EL (cell line): ENCODE measurements at places on chromosomes 4 and X.

DNA sequence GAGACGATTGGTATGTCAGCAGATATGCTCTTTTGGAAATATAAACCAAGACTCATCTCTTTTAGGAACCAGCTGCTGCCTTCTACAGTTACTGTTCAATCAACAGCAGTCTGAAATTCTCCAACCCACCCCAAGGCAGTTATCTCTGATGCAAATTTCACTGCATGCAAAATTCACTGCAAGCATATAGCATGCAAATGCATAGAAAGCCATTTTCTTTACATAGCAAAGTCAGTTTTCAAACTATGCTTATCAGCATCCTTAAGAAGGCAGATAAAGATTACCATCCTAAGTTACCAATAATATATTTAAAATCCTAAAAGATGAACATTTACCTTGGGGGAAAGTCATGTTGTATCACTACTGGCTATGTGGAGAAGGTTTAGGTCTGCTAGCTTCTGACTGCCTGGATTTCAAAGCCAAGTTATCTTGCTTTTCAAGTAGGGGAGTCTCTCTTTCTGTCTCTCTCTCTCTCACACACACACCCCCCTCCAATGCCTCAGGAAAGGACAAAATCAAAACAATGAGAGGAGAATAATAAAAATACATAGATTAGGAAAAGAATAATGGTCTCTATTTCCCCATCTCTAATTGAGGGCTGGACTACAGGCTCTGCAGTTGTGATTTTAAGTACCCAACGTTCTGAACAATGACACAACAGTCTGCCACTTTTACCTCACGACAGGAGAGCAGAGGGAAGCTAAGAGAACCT, 1.5 kb downstream of the NMU start:
- DNase-seq = no peak

- DNase-seq = no peak
These were observed 576.6 kb upstream of the FRG1 start for GRCh38 chr4:189364032-189364449.

GRCh38 chr4:148216866-148217814, 225.1 kb downstream of the NR3C2 start:
- no peak for DNase-seq

DNA sequence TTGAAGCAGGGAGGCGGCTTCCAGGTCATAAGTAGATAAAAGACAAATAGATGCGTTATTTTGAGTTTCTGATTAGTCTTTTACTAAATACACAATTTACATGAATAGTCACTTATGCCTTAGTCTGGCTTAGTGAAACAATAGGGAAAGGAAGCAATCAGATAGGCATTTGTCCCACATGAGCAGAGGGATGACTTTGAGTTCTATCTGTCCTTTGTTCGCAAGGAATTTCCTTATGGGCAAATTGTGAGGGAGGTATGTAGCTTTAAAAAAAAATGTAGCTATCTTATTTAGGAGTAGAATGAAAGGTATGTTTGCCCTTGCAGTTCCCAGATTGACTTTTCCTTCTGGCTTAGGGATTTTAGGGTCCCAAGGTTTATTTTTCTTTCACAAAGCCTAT, 26.3 kb upstream of the ADH1C start:
- no peak for DNase-seq

GRCh38 chrX:15873566-15873965, 19.0 kb upstream of the AP1S2 start:
- DNase-seq = no peak

DNA sequence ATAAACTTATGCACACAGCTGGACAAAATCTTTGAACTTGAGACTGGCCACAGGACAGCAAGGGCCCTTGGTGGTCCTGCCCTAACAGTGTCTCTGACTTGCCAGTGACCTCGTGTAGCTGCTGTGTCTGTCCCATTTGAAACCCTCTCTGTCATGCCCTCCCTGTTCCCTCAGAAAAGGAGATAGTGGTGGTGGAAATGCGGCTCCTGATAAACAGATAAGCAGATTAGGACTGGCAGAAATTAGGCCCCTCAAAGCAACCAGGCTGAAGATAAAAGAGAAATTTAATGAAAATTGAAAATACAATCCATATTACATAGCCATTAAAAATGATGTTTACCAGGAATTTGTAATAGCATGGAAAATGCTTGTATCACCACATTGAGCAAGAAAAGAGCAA, 136.6 kb upstream of the ATP6AP2 start:
- DNase-seq = no peak

DNA sequence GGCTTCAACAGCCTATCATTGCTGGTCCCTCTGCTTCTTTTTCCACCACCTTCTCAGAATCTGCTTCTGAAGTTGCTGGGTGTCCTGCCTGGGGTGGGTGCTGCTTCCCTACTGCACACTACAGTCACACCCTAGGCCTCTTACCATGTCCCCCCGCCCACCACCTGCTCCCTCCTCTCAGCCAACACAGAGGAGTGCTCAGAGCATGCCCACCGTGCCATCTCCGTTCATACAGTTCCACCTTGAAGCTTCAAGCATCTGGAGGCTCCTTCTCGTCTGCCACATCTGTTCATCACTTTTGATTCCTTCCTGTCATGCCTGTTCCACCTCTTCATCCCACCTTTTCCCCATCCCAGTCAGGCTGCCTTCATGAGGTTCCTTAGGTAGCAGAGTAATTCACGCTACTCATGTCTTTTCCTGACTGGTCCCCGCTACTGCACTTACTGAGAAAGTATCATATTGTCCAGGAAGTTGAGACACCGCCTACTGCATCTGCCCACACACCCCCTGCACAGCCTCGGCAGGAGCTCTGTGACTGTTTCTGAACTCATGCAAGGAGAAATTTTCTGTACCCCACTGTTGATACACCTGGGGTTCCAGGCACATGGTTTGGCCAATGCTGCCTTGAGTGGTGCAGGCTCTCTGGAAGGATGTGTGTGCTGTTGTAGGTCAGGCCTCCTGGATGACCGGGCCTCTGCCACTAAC, 39.5 kb downstream of the HADH start:
- no peak for DNase-seq

GRCh38 chr4:112637552-112637866, 566 bp downstream of the LARP7 start:
- no peak for DNase-seq

DNA sequence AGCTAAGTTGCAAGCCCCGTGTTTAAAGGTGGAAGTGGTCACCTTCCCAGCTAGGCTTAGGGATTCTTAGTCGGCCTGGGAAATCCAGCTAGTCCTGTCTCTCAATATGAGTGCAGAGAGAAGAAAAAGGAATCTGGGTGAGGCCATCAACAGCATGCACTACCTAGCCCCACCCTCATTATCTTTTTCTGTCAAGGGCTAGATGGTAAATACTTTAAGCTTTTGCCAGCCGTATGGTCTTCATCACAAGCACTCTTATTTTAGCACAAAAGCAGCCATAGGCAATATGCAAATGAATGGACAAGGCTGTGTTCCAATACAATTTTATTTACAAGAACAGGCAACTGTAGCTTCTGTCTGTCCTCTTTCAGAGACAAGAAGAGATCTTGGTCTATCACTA, 282.9 kb downstream of the ZNF674 start:
- no peak for DNase-seq

DNA sequence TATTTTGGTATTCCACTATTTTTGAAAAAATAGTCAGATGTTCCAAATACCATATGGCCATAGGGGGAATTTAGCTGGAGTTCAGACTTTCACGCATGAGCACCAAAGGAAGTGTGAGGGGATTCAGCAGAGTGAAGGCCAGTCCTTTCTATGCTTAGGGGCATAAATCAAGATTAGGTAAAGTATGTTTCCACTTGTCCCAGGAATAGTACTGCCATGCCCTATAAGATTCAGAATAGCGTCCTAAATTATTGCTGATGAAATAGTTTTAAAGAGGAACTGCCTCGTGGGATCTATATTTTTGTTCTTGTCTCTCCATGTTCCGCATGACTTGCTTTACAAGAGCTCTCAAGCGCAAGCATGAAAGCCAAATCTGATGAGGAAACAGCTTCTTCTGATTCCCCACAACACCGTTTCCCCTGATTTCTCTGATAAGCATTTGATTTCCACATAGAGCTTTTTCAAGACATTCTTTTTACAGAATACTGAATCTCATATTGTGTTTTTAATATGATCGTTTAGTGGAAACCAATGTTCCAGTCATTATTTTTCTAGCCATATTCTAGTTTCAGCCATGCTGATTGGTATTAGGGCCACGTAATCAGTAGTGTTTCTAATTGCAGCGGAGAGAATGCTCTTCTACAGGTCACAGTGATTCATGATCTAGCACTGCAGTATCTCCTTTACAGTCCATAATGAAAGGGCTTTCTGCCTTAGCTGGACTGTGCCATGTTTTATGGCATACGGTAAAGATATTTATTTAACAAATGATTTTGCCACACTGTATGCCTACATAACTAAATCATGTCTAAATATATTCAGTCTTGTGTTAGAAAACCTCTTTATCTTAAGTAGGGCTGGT, 492.3 kb downstream of the CENPC start:
- no peak for DNase-seq

DNA sequence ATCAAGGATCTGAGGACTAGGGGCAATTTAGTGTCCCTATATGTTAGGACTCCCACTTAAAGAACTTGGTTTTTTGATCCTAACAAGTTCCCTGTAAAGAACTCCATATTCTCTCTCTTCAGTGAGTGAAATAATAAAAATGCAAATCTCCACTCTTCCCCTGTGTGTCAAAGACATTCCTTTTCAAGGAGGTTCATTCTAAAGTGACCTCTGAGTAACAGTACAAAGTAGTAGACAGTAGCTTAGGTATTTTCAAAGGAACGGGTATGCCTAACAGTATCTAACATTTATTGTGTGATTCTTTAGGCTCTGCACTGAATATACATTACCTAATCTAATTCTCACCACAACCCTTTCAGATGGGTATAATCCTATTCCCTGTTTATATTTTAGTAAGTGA, 58.4 kb upstream of the SCOC start:
- DNase-seq = no peak

DNA sequence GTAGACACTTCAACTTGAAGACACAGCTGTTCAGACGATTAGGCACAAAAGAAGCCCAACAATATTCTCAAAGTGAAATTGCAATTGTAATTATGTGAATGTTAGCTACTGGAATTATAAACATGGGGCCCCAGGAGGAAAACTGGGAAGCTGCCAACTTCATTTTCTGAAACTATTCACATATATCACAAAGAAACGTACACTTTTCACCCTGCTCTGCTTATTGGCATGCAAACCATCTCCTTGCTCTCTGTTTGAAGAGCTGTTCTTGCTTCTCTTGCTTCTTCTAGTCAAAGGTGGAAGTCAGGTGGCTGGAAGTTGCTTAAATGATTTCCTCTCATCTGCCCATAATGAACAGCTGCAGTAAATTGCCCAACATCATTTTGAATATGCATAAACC, 320.1 kb downstream of the CFAP299 start:
- DNase-seq = no peak

- peak; percentile 65 for DNase-seq
These were observed 20.5 kb downstream of the TRIM61 start for GRCh38 chr4:164956766-164957643.

DNA sequence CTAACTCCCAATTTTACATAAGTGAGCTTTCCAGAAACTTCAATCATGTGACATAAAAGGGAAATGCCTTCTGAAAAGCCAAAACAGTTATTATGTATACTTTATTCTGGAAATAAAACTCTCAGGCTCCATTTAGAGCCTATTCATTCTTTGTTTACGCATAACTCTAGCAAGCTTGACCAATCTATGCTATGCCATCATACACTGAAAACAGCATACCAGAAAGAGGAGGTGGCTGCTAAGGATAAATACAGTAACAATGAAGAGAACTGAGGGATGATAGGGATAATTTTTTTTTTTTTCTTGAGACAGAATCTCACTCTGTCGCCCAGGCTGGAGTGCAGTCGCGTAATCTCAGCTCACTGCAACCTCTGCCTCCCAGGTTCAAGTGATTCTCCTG, 24.4 kb downstream of the CDKL2 start:
- DNase-seq = peak; percentile 1

- peak; percentile 47 for DNase-seq
These were observed 173.7 kb downstream of the AREG start for GRCh38 chr4:74618659-74619058.

DNA sequence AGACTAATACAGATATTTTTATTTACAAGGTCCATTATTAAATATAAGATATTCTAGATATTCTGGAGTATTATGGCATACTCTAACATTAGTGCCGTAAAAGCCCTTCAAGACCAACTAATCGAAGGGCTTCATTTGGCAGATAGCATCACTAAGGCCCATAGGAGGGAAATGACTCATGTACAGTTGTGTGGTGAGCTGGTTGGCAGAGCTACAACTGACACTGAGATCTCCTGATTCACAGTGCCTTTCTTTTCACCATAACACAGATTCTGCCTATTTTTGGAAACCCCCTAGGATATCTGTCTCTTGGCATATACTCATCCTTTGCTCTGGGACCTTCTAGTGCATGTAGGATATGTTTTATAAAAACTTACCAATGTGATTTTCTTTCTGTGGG, 201.7 kb upstream of the AFF2 start:
- DNase-seq = no peak

DNA sequence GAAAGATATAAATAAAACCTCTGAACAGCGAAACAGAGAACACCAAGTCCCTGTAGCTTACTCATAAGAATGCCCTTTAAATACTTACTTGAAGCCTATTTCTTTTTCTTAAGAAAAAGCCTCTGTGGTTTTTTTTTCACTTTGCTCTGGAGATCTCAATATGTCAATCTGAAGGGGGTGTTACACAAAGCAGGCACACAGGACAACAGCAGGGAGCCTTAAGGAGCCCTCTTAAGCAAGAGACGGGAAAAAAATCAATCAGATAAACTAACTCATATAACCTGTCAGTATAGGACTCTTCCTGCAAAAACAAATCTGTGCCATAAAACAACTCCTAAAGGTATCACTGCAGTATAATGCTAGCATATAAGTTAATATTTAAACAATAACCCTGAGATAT, 611.1 kb upstream of the ATOH1 start:
- DNase-seq = no peak

DNA sequence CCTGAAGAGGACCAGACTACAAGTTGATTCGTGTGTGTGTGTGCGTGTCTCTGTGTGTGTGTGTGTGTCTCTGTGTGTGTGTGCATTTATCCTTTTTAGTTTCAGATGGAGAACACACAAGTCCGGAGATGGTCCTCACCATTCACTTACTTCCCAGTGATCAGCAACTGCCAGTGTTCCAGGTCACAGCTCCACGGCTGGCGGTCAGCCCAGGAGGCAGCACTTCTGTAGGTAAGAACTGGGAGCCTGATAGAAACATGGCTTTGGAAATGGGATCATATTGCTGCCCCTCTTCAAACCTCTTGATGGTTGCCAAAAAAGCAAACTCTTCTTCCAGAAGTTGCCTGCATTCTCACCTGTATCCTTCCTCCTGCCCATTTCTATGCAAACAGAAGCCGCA, 122.6 kb upstream of the ANXA3 start:
- DNase-seq = no peak

GRCh38 chr4:25108556-25108955, 51.7 kb downstream of the SEPSECS start:
- DNase-seq = no peak
